Mesothelial cell of epicardium (in vitro differentiated cells): ENCODE measurements at places on chromosomes 2 and 18.

- no peak for DNase-seq
- no peaks in the 10 kb centered on the region for H3K4me1 ChIP-seq
- H3K4me3 ChIP-seq, result no peak overlapping the region
- H3K27ac ChIP-seq, result no peak overlapping the region
- peaks cover 20% of the 10 kb centered on the region for H3K36me3 ChIP-seq
Observed at GRCh38 chr2:152657043-152657442, 60.2 kb downstream of the PRPF40A start.

- H3K4me1 ChIP-seq, result peaks cover 60% of the 10 kb centered on the region
- H3K27me3 ChIP-seq, result no peaks in the 10 kb centered on the region
- DNase-seq, result peak; percentile 91
- peak overlapping the region; percentile 95 for H3K27ac ChIP-seq
- peaks cover 4% of the 10 kb centered on the region for H3K36me3 ChIP-seq
- H3K4me3 ChIP-seq, result peak overlapping the region; percentile 97
Observed at GRCh38 chr2:216692636-216693413, 2.5 kb downstream of the IGFBP5 start.

GRCh38 chr18:79459946-79460480 is 64.3 kb downstream of the NFATC1 start:
- H3K4me1 ChIP-seq, result peaks cover 9% of the 10 kb centered on the region
- no peaks in the 10 kb centered on the region for H3K27me3 ChIP-seq
- DNase-seq, result no peak
- H3K36me3 ChIP-seq, result no peaks in the 10 kb centered on the region
- peak overlapping the region; percentile 80 for H3K27ac ChIP-seq
- no peak overlapping the region for H3K4me3 ChIP-seq

DNA sequence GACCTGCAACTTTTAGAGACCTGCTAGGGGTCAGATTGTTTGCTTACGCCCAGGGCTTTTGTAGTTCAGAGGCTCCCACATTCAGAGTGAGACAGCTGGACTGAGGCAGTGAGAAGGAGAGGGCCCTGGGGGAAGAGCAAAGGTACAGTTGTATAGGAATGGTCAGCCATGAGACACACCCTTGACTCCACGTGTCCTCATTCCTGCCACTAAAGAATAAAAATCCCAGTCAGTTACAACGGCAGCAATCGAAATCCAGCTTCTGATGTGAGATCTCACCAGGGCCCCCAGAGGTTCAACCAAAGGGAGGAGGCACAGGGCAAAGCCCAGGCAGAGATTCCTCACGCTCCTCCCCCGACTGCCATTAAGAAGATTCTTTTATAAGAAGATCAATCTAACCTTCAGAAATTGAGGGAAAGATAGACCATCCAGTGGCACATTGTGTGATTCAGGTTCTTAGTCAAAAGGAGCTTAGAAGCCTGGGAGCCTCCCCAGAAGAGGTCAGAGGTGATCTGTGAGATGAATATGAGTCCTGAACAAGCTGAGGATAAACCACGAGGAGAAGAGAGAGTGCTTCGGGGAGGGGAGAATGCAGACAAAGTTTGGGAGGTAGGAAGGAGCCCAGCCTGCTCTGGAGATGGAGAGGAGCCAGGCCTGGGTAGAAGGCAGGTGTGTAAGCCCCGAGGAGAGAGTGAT is 317.0 kb downstream of the CYP26B1 start:
- no peak overlapping the region for H3K4me3 ChIP-seq
- no peak for DNase-seq
- no peaks in the 10 kb centered on the region for H3K36me3 ChIP-seq

DNA sequence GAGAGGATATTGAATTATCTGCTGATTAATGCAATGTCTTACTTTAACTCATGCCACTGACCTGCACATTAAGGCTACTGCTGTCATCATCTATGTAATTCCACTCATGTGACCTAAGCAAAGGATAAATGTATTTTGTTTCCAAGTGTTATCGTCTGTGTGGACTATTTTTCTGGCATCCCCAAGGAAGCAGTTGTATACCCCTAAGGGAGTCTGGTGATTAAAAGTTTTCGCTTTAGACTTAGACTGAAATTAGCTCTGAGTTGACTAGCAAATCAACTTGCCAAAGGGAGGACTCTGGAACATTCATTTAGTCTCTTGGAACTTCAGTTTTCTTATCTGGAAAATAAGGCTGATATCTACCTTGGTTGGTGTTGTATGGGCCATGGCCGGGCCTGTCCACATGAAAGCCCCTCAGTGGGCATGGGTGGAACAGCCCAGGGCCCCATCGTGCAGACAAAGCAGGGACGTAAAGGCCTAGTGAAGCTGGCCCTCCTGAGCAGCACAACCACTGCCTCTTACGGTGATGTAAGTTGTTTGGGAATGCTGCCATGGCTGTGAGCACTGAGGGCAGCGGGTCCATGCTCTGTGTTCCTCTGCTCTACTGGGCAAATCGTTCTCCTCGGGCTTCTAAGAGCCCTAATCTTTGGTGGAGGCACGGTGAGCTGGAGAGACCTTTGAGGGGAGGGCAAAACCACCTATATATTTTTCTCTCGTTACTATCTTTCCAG is 144.4 kb upstream of the RNF152 start:
- no peak for DNase-seq
- H3K36me3 ChIP-seq, result peaks cover 4% of the 10 kb centered on the region
- H3K4me1 ChIP-seq, result peaks cover 12% of the 10 kb centered on the region

DNA sequence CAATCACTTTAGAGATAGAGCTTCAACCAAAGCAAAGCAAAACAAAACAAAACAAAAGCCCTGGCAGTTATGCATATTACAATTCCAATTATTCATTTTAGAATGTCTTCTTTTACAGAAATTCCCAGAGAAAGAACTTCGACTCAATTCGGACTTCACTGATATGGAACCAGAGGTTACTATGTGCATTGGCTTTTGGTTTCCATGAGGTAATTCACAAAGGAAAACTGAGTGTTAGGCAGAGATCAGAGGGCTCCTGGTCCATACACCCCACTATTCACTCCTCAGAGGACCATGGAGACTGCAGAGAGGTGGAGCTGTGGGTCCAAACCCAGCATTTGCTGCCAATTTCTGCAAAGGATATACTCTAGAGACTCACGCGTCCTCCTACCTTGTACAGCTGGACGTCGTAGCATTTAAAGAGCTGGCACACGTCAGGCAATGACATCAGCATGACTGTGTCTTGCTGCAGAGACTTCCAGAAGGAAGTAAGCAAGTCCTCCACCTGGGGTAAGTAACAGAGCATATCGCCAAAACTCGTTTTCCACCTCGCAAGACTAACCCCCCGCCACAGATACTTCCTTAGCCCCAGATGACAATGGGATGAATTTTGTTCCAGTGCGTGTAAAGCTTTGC is 31.3 kb upstream of the CREG2 start:
- no peak overlapping the region for H3K27ac ChIP-seq
- no peak for DNase-seq
- H3K27me3 ChIP-seq, result peaks cover 7% of the 10 kb centered on the region
- H3K4me3 ChIP-seq, result no peak overlapping the region
- no peaks in the 10 kb centered on the region for H3K36me3 ChIP-seq

DNA sequence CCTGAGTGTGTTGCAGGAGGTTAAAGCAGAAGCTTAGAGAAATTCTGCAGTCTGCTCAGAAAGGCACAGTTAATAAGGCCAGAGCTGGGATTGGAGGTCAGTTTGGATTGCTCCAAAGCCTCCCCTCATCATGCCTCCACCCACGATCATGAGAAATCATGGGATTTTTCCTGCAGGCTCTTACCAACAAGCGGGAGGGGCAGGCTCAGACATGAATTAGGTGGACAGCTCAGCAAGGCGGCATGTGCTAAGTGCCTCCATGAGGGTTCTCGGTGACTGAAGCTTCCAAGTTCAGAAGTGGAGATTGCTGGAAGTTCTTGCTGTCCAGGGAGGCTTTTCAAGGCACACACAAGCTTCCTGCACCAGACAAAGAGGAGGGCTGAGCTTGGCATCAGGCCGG is 163.8 kb downstream of the SETBP1 start:
- H3K27ac ChIP-seq, result no peak overlapping the region
- H3K27me3 ChIP-seq, result peaks cover 55% of the 10 kb centered on the region
- no peak for DNase-seq
- peaks cover 24% of the 10 kb centered on the region for H3K4me1 ChIP-seq
- peaks cover 4% of the 10 kb centered on the region for H3K36me3 ChIP-seq

DNA sequence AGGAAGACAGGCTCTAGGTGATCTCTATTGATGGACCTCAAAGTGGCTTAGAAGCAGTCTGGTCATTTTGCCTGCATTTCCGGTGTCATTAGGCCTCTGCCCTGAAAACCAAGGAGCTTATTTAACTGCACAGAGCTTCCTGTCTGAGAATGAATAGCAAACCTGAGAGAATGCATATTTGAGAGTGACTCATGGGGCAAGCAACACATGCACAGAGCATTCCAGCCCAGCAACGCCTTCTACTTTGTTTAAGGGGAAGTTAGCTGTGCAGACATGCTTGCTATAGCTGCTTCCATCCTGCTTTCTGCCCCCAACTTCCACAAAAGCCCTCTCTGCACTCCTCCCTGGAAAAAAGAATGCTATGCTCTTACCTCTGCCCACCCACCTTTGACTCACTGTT is 232.8 kb downstream of the GRB14 start:
- no peak overlapping the region for H3K27ac ChIP-seq
- peaks cover 18% of the 10 kb centered on the region for H3K4me1 ChIP-seq
- H3K36me3 ChIP-seq, result no peaks in the 10 kb centered on the region
- DNase-seq, result no peak

DNA sequence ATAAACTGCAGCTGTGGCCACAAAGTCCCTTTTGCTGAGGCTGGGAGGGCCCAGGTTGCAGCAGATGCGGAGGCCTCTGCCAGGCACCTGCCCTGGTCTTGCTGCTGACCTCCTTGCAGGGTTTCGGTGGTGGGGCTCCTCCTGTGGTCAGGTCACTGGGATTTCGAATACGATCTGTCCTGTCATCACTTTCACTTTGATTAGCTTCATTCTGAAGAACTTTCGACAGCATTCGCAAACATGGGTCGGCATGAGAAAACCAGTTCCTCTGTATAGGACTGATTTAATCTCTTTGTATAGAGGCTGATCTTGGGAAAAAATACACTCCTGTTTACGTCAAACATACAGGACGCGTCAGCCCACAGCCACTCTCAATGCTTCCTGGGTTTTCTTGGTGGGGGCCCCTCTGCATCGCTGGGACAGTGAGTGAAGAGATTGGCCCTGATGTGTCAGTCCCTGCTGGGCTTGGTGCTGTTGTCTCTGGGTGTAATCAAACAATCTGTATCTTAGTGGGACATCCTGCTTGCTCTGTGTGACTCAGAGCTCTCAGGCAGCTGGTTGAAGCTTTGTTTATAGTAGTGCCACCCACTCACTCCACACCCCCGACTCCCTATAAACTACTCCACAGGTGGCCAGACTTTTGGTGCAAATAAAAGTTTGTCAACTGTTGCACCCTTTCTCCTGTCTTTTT is 209.4 kb upstream of the CXCR4 start:
- no peak overlapping the region for H3K27ac ChIP-seq
- H3K4me1 ChIP-seq, result no peaks in the 10 kb centered on the region
- H3K4me3 ChIP-seq, result no peak overlapping the region
- no peaks in the 10 kb centered on the region for H3K36me3 ChIP-seq
- no peak for DNase-seq
- peaks cover 9% of the 10 kb centered on the region for H3K27me3 ChIP-seq

GRCh38 chr18:59087391-59087790 is 52.3 kb upstream of the SEC11C start:
- H3K4me3 ChIP-seq, result no peak overlapping the region
- H3K27ac ChIP-seq, result no peak overlapping the region
- no peak for DNase-seq
- no peaks in the 10 kb centered on the region for H3K36me3 ChIP-seq
- H3K27me3 ChIP-seq, result peaks cover 41% of the 10 kb centered on the region
- no peaks in the 10 kb centered on the region for H3K4me1 ChIP-seq

DNA sequence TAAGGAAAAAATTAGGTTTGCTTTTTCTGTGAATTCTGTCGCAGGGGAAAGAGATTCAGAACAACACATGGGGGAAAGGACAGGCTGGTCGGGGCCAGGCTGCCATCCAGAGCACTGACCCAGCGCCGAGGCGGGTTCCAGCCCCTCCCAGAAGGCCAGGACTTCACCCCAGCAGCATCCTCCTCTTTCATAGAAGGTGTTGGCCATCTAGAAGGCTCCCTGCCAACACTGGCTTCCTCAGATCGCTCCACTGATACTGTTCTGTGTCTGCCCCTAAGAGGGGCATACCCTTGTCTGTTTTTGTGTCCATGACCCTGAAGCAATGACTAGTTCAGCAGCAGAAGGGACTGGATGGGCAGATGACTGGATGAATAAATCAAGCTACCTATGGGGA is 144.5 kb downstream of the HDAC4 start:
- H3K4me3 ChIP-seq, result no peak overlapping the region
- DNase-seq, result no peak
- H3K36me3 ChIP-seq, result peaks cover 18% of the 10 kb centered on the region
- no peak overlapping the region for H3K27ac ChIP-seq

DNA sequence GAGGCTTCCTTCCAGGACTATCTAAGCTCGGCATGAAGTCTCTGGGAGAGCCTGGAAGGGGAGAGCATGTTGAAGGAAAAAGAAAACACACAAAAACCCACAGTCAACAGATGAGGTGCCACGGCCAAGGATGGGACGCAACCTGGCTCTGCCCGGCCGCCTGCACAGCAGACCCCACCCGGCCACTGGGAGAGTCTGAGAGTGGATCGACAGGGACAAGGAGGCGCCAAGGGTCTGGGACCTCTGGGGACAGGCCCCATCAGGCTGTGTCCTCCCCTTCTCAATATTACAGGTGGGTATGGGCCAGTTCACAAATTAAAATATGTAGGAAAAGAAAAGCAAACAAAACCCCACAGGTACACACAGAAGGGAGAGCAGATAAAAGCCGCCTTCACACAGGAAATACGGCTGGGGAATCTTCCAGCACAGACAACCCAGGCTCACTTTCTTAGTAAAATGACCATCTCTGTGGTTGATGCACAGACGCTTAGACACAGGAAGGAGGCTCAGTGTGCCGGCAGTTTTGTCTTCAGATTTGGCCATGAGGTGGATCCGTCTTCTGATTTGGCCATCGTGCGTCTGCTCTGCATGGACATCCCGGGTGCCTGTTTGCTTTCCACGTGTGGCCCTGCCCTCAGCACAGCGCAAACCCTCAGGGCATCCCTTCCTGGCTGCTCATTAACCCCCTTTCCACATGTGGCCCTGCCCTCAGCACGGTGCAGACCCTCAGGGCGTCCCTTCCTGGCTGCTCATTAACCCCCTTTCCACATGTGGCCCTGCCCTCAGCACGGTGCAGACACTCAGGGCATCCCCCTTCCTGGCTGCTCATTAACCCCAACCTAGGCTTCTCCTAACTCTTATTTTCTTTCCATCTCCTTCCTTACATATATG is 138.4 kb downstream of the EIPR1 start:
- DNase-seq, result no peak
- H3K4me3 ChIP-seq, result no peak overlapping the region
- no peaks in the 10 kb centered on the region for H3K27me3 ChIP-seq
- H3K27ac ChIP-seq, result no peak overlapping the region

GRCh38 chr18:33115917-33116316 is 324.6 kb downstream of the CCDC178 start:
- no peaks in the 10 kb centered on the region for H3K36me3 ChIP-seq
- no peak overlapping the region for H3K4me3 ChIP-seq

- H3K4me3 ChIP-seq, result no peak overlapping the region
- H3K36me3 ChIP-seq, result no peaks in the 10 kb centered on the region
- no peak for DNase-seq
- H3K27ac ChIP-seq, result no peak overlapping the region
- peaks cover 36% of the 10 kb centered on the region for H3K4me1 ChIP-seq
- H3K27me3 ChIP-seq, result peaks cover 9% of the 10 kb centered on the region
Observed at GRCh38 chr2:857081-857480, 93.6 kb upstream of the SNTG2 start.
